ENCODE measurements at places on chromosomes 12 and 14.

DNA sequence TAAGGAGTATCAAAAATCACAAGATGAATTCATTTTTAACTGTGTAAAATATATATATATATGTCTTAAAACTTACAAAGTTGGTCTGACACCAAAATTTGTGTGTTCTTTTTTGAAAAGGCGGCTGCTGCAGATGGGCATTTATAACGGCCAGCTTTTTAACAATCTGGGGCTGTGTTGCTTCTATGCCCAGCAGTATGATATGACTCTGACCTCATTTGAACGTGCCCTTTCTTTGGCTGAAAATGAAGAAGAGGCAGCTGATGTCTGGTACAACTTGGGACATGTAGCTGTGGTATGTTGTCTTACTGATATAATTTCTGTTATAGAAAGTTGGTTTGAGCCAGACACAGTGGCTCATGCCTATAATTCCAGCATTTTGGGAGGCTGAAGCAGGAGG lies 47.0 kb downstream of the TTC8 start:
- no peak for DNase-seq

DNA sequence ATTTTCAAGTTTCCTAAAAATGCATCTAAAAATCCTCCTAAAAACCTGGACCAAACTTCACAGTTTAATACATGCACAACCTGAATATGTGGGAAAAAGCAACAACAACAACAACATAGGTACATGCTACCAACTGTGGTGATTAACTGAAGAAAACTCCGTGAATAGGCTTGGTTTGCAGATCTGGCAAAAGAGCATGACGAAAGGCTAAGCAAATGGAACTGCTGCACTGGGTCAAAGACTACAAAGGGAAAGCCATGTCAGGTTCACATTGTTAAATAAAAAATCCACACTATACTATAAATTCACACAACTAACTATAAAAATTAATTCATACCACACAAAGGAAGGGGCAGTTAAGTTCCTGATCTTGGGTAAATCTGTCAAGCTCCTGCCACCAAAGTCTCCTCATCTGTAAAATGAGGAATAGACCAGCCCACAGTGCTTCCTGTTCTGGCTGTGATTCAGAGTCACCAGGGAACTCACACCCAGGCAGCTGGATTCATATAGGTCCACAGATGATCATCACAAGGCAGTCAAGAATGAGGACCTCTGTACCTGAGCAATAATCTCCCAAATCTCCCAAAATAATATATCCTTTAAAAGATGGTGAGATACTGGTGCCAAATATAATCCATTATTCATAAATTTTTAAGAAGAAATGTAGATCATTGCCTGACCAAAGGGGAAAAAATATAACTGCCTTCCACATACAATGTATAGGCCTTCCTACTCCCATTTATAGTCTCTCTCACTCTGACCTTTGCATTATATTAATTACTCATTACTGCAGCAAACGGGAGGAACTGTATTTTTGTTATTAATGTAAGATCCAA lies 7.0 kb downstream of the CORO1C start:
- no peak for DNase-seq

DNA sequence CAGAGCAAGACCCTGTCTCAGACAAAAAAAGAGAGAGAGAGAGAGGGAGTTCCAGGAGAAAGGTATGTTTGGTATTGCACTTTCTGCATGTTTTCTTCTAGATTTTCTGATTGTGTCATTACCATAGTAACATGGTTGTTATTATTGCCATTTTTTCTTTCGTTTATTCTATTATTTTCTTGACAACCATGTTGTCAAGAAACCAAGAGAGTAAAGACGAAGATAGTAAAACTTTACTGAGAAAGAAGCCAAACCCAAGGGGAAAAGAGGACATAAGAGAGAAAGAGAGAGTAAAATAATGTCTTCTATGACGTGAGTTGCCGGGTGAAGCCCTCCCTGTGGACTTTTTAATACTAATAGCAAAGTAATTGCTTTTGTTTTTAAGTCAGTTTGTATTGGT lies 1186.0 kb upstream of the SEL1L start:
- DNase-seq, result no peak

DNA sequence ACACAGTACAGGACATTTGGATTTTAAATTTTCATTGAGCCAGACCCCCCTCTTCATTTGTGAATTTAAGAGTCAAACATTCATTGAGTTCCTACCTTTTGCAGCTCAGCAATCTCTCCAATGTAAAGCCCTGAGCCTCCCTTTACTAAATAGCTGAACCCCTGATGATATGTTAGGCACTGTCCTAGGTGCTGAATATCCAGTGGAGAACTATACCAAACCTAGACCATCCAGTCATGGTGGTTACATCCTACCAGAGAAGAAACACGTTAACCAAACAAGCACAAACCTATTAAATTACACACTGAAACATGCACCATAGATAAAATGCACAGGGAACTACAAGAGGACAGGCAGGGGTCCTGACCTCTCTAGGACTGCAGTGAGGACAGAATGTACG lies 1585.3 kb upstream of the TMEM132C start:
- peak; percentile 49 for DNase-seq

GRCh38 chr14:85618390-85618789 lies 88.4 kb downstream of the FLRT2 start:
- DNase-seq, result no peak

DNA sequence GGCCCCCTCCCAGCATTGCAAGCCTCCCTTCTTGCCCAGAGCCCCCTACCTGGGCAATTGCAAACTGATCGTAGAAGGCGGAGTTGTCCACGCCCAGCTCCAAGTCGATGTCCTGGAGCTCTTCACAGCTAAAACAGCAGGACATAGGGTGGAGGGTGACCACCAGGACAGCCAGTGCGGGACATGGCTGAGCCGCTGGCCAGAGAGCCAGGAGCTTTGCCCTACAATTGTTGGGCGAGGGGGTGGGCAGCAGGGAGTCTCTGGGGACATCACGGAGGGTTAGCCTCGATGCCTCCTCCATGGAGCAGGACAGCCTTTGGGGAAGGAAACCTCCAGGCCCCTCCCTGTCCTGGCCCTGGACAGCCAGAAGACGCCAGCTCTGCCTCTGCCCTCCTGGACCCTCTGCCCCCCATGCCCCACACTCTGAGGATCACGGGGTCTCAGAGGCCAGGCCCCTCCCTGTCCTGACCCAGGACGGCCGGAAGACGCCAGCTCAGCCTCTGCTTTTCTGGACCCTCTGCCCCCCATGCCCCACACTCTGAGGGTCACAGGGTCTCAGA lies 9.4 kb downstream of the TMEM179 start:
- no peak for DNase-seq

- peak; percentile 9 for DNase-seq
Measured at GRCh38 chr12:105775343-105775742, 363.4 kb downstream of the NUAK1 start.

DNA sequence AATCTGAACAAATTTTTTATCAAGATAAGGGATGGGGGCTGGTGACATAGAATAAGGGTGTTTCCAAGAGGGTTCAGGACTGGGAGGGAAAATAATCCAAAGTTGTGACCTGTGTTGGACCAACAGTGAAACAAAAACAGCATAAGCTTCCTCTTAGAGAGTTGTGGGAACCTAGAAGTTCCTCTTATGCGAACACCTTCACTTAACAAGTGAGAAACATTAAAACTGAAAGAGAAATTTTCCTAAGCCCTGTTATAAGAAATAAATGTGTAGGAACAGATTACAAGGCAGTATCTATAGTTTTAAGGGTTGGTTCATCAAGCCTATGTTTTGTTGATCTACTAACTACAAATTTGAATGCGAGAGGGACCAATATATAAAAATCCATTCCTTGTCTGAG lies 58.4 kb downstream of the LLPH start:
- DNase-seq, result no peak

GRCh38 chr12:75208856-75209811 lies 505 bp downstream of the KCNC2 start:
- DNase-seq, result peak; percentile 37

DNA sequence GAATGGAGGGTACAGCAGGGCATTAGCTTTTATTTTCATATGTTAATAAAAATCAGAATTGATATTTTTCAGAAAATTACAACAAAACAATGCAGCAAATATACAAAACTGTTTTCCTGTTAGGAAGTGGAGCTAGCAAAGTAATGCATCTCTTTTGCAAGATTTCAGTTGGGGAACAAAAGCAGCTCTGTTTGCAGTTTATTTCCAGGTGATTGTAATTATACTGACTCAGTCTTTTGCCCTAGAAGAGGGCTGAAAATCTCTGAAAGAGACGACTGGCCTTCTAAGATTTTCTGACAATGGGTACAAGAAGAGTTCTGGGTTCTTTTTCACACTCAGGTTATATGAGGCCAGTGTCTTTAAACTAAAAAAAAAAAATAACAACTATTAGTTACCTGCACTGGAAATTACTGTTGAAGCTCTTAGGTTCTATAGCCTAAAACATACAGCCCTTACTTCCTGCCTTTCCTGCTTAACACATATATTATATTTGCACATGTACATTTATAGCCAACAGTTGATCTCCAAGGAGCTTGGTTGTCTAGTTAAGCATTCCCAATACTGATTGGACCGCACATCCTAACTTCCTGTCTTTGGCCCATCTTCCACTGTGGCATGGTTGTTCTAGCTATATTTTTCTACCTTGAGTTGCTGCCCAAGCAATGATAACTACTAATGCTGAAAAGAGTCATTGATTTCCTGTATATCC lies 199.1 kb upstream of the KRR1 start:
- no peak for DNase-seq

- peak; percentile 94 for DNase-seq
Measured at GRCh38 chr14:52355016-52355431, 40.9 kb downstream of the PTGER2 start.

GRCh38 chr14:49947506-49947905 lies 54.6 kb downstream of the ARF6 start:
- no peak for DNase-seq

DNA sequence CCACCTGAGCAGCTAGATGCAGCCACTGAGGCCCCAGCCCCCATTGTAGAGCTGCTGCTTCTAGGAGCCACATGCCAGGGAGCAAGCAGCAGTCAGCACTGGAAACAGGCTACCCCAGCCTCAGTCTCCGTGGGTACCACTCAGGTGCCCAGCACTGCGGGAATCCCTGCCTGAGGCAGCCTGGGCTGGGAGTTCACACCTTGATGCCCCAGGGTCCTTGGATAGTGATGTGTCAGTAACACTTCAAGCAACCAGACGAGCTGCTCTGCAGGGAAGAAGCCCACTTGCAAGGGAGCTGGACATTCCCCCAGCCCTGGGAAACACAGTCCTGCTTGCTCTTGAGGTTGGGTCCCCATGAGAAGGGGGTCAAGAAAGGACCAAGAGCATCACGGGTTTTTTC lies 90.7 kb downstream of the ZFP36L1 start:
- DNase-seq, result no peak

GRCh38 chr12:104358353-104359003 lies 54.9 kb downstream of the EID3 start:
- DNase-seq, result peak; percentile 75

- no peak for DNase-seq
Measured at GRCh38 chr14:53701108-53701875, 255.3 kb downstream of the BMP4 start.

GRCh38 chr14:80504781-80505180 lies 293.5 kb upstream of the DIO2 start:
- no peak for DNase-seq

GRCh38 chr14:61077951-61078720 lies 97.1 kb downstream of the SLC38A6 start:
- peak; percentile 52 for DNase-seq
